ENCODE measurements at places on chromosomes 12 and 14.
A peak's percentile ranks its signal among the peaks of the same experiment; 100 is the strongest.

- no peak for DNase-seq
These were observed 5.1 kb downstream of the ASCL1 start for GRCh38 chr12:102962532-102962931.

DNA sequence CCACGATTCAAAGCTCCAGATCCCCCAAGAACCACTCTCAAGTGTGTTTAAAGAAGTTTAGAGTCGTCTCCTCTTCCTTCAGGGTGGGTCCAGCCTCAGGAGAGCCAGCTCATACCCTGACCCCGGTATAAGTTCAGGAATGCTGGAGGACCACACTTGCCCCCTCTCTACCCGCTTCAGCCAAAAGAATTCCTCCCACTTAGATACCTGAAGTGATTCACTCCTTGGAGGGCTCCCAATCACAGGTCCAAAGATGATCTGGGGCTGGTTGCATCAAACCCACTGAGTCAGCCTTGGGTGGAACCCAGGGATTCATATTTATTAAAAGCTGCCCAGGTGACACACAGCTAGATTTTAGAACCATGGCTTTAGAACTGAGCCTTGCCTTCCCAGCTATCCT, 133.5 kb upstream of the PARP11 start:
- DNase-seq = no peak

DNA sequence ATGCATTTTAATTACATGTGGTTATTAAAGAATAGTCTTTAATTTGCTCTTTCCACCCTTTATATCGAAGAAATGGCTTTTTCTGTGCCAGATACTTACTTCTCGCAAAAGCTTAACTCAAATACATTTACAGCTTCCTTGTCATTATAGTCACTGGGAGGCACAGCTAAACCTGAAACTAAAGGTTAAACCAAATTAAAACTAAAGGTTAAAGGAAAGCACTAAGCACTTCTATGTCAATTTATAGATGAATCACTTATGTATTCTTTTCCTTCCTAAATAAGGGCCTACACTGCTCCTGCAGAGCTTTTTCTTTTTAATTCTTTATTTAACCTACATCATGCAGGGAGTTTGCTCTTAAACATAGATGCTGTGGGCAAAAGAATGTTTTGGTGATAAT, 9.1 kb downstream of the C14orf93 start:
- DNase-seq = no peak

DNA sequence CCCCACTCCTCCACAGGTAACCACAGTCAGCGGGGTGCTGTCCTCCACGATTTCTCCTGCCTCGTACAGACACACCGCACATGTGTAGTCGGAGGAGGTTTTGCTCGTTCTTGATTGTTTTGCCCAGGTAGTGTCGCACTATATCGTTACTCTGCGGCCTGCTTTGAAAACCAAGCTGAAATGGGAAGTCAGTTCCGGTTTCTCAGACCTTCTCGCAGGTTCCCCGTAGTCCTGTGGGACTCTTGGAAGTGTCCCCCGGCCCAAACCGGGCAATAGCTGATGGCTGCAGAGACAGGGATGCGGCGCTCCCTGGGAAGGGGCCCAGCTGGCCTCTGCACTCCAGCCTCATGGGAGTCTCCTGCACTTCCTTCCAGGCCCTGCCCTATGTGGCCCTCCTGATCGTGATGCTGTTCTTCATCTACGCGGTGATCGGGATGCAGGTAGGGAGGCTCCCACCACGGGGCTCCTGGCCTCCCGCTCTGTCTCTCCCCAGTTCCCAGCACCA, 141.3 kb upstream of the FKBP4 start:
- no peak for DNase-seq

DNA sequence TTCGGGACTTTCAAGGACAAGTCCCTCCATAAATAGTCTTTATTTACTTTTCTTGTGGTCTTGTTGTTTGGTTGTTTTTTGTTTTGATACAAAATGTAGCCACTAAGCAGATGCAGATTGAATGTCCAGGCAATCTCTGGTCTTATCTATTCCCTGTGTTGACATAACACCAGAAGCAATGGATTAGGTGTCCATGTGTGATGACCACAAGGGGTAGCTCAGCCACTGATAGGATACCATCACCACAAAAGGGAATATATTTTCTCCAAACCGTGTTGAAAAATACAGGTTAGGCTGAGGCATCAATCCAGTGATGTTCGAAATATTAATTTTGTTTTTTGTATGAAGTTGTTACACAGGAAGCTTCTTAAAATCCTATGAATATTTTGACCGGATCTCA, 196.3 kb downstream of the EPS8 start:
- DNase-seq = no peak

DNA sequence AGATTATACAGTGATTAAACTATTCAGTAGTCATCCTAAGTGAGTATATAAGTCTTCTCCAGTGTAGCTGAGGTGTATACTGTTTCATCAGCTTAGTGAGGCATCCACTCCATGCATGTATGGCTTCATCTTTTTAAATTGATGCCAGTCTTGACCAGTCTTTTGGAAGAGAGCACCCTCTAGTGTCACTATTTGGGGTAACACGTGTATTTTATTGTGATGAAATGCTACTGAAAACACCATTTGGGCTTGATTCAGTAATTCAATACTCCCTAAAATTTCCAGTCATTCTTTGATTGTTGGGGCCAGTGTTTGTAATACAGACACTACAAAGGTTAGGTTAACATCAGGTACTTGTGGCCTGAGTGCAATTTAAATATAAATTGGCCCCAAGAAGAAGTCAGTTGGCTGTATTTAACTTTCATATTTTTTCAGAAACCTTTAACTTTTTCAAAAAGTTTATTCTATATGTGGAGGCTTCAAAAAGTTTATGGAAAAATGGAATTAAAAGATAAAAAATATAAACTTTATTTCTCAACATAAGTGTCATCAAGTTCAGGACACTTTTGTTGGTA, 35.3 kb downstream of the MIPOL1 start:
- peak; percentile 3 for DNase-seq

GRCh38 chr12:126784328-126784921, 1482.5 kb upstream of the TMEM132C start:
- peak; percentile 26 for DNase-seq

DNA sequence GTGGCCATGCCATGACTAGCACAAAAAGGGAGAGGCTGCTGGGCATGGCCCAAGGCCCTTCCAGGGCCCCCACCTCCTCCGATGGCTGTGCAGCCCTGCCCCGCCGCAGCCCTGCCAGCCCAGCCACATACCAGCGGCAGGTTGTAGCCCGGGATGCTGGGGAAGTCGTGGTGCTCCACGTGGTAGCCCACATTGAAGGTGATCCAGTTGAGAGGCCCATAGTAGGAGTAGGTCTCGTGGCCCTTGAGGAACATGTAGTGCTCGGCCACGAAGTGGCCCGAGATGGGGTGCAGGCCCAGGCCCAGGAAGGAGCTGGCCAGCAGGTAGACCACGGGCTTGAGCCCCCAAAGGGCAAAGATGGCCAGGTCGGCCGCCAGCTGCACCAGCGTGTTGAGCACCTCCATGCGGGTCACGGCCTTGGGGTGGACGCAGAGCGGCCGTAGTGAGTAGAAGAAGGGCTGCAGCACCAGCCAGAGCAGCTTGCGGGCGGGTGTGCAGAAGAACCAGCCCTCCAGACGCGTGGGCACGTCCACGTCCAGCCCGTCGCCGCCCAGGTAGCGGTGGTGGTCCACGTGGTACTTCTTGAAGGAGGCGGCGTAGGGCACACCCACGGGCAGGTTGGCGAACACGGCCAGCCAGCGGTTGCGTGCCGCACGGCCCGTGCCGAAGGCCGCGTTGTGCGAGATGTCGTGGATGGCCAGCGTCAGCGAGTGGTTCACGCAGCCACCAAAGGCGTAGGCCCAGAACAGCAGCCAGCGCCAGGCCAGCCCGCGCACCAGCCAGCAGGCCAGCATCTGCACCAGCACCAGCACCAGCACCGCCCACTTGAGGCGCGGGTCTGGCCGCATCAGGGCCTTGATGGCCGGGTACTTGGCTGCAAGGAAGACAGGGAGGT, 10.4 kb downstream of the DEGS2 start:
- no peak for DNase-seq

GRCh38 chr12:50825372-50825838, 17.3 kb upstream of the TMPRSS12 start:
- peak; percentile 68 for DNase-seq

DNA sequence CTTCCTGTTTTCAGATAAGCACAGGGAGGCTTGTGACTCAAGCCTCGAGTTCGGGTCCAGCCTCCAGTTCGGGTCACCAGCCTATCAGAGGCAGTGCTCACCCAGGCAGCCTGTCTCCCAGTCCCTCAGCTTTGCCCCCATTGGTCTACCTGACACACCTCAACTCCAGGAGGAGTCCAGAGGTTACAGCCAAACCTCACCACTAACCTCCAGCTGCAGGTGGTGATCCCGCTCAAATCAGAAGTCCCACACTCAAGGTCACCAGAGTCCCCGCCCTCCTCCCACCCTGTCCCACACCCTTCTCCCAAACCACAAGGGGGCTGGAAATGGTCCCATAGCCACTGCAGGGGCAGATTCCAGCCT, 42.1 kb downstream of the KDM2B start:
- no peak for DNase-seq

DNA sequence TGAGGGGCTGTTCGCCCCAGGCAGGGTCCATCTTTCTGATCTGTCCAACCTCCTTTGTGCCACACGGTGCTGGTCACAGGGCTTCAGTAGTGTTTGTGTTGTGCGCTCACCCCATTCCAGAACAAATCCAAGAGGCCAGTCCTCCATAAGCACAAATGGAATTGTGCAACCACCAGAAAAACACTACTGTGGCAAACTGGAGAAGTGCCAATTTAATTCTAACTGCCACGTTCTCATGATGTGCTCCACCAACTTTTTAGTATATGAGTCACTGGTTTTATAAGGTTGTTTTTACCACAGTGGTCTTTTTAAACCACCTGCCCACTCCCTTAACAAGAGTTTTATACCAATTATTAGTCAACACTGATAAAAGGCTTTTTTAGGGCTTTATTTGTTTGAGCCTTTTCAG, 380.2 kb downstream of the NAV3 start:
- DNase-seq = no peak

DNA sequence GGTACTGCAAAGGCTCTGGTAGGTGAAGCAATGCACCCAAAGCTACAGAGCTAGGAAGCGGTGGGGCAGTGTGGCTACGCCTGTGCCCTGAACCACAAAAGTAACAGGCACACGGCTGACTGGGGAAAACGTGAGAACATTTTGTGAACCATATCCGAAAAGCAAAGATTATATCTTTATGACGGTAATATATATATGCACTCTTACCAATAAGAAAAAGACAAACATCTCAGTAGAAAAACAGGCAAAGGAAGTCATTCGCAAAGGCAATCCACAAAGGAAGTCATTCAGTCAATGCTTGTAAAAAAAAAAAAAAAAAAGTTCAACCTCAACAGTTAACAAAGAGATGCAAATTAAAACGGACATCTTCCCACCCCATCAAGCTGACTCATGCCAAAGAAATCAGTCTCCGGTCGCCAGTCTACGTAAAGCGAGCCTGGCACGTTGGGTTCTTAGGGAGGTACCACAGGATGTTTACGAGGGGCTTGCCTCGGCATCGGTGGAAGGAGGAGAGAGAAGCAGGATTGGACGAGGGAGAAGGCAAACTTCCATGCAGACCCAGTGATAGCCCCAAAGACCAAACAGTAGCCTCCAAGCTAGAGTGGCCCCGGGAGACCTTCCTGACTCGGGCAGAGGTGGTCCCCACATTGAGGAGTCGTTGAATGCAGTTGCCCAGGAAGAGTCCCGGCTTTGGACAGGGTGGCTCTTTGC, 39.4 kb upstream of the PPP2R5C start:
- DNase-seq = peak; percentile 94

DNA sequence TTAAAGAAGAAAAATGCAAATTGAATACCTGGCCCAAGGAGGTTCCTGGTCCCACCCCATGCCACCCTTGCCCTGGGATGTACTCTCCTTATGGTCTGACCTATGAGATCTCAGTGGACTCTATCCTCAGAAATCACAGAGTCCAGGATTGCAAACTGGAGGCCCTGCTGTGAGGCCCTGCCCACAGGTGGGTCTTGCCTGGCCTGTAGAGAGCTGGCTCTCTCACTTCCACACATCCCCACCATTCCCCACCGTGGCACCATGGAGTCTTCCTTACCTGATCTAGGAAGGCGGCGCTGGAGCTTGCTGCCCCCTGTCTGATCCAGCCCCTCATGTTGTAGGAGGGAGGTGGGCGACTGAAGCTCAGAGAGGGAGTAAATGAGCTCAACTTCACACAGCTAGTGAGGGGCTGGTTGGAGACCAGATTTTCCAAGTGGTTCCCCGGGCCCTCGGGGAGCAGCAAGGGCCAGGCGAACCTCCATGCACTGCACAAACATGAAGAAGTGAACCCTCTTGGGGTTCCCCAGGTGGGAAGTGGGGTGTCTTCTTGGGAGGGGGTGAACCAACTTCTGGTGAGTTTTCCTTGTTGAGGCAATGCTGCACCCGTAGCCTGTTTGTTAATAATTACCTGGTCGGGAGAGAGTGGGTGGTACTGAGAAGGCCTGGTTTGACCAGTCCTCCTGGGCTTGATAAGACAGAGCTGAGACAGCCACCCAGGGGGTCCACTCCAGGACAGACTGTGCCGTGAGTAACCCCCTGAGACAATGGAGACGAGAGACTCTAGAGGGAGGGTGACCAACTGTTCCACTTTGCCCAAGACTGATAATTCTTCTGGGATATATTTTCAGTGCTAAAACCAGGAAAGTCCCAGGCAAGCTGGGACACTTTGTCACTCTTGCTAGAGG, at the start of gene SERPINA4:
Gene SERPINA4 (plus strand): TSS at position 692 of the 905 bp plus-strand sequence. CDS start 2,041 bp downstream, outside the sequence.
- DNase-seq = no peak

GRCh38 chr12:129550353-129550752, 353.5 kb downstream of the TMEM132D start:
- no peak for DNase-seq

GRCh38 chr14:82075566-82075965, 541.9 kb upstream of the SEL1L start:
- peak; percentile 37 for DNase-seq

DNA sequence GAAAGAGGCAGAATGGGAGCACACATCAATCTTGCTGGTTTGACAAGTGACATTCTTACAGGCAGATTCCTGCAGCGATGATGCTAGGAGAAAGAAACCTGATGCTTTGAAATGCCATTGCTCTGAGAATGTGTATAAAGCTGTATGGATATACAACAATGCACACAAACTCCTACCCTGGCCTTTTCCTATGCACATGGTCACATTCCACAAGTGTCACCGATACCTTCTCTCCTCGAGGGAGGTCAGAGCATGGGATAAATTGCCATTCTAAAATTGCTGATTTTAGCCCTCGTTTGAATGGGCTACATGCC, 11.9 kb downstream of the FGF6 start:
- DNase-seq = no peak

GRCh38 chr14:75431827-75432226, 4.0 kb downstream of the JDP2 start:
- no peak for DNase-seq
